Central memory CD4-positive, alpha-beta T cell (primary cell): ENCODE measurements at places on chromosomes 3 and 15.

GRCh38 chr3:122257644-122258364 is 67.2 kb upstream of the CSTA start:
- DNase-seq = no peak

DNA sequence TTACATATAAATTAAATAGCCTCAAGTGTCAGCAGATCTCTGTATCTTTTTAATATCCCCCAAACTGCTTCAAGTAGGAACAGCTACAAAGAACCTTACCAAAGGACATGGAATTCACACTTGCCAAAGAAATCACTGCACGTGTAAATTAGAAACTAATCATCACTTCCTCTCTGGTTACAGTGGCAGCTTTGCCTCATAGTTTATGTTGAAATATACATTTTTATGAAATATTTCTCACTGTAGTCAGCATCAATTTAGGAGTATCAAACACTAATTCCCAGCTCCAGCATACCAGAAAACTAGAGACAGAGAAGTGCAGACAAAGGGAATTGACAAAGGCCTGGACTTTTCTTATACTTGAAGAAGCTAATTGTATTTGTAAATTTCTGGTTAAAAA is 260.9 kb downstream of the TIGIT start:
- DNase-seq = no peak

DNA sequence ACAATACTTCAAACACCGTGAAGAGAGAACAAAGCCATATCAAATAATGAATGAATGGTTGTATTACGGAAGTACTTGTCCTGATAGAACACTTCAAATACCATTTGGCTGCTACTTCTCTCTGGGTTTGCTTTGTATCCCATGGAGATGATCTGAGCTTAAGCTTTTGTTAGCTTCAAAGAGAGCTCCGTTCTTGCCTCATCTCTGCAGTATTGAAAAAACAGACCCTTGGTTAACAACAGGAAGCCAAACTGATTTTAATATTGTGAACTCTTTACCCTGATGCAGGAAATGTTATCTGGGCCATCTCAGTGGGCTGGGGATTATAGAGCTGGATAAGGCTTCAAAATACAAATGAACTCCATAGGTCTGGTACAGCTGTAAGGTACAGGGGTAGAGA is 101.0 kb downstream of the CHL1 start:
- DNase-seq = no peak

DNA sequence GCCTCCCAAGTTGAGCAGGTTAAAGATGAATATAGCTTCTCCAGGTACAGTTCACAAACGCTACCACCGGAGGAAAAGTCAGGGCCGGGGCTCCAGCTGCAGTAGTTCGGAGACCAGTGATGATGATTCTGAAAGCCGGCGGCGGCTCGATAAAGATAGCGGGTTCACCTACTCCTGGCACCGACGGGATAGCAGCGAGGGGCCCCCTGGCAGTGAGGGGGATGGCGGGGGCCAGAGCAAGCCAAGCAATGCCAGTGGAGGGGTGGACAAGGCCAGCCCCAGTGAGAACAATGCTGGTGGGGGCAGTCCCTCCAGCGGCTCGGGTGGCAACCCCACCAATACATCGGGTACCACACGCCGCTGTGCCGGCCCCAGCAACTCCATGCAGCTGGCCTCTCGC is 61.4 kb downstream of the SNRK start:
- no peak for DNase-seq

GRCh38 chr15:76678766-76679165 is 226.4 kb downstream of the SCAPER start:
- DNase-seq = no peak

DNA sequence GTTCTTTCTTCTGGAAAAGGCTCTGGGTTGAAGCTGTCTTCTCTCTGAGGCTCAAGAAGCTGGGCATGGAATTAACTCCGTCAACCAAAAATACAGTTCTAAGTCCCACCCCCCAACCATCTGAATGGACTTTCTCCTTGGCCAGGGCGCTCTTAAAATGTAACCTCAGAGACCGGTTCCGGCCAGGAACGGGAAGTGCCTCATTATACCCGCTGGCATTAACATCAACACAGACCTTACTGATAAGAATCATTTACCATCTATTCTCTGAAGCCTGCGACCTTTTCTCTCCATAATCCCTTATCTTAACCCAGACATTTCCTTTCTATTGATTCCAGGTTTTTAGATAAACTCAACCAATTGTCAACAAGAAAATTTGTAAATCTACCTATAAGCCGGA is 64.7 kb downstream of the ATP1B3 start:
- DNase-seq = no peak
